Activated CD4-positive, alpha-beta T cell treated with anti-CD3 and anti-CD28 coated beads for 48 hours (primary cell): ENCODE measurements at places on chromosomes 11 and 22.
A peak's percentile ranks its signal among the peaks of the same experiment; 100 is the strongest.

GRCh38 chr11:83027794-83028193, 43.9 kb downstream of the RAB30 start:
- no peak for DNase-seq

GRCh38 chr22:38953577-38954413, 3.6 kb upstream of the APOBEC3A start:
- peak; percentile 87 for DNase-seq

- DNase-seq = no peak
These were observed 324.7 kb downstream of the CASP12 start for GRCh38 chr11:104573441-104573990.

DNA sequence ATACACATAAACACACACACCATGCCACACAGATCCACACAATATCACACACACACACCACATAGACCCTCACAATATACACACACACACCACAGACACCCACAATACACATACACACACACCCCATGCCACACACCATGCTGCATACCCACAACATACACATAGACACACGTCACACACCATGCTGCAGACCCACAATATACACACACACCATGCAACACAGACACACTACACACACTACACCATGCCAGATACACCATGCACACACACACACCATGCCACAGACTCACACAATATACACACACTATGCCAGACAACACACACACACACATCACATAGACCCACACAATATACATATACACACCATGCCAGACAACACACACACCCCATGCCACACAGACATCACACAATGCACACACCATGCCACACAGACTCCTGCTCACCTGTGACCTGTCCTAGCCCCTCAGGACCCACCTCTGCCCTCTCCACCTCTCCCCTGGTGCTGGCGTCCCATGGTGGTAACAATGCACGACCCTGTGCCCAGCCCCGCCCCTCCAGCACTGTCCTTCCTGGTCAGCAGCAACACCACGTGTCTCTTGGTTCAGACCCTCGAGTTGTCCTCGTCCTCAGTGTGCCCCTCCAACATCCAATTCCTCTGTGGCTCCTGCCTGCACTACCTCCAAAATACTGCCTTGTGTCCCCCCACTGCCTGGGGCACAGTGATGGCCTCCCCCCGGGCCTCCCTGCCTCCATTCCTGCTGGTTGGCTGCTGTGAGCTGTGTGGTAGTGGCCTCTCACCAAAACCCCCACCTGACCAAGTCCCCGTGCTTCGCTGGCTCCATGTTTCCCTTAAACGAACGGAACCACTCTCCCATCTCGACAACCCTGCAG, 23.7 kb upstream of the RFPL3 start:
- DNase-seq = no peak
